Adrenal gland (tissue), 19 donors: ENCODE measurements at places on chromosomes 16 and 17. TPM values are rescaled to one million over a fixed set of nuclear protein-coding genes. Genes with fewer than 3 reads are reported as not detected.

Gene TPSAB1
- 4.7 TPM for total RNA-seq

Gene AOC2
- 0.60 TPM for total RNA-seq

Gene ARHGAP23
- total RNA-seq = 40.8 TPM

- H3K36me3 ChIP-seq = no peaks in the 10 kb centered on the region
- H3K27ac ChIP-seq = no peak overlapping the region
- H3K4me1 ChIP-seq = peaks cover 7% of the 10 kb centered on the region
- no peak overlapping the region for H3K4me3 ChIP-seq
- DNase-seq = no peak
Measured at GRCh38 chr17:10051112-10051511, 146.0 kb upstream of the RCVRN start.

DNA sequence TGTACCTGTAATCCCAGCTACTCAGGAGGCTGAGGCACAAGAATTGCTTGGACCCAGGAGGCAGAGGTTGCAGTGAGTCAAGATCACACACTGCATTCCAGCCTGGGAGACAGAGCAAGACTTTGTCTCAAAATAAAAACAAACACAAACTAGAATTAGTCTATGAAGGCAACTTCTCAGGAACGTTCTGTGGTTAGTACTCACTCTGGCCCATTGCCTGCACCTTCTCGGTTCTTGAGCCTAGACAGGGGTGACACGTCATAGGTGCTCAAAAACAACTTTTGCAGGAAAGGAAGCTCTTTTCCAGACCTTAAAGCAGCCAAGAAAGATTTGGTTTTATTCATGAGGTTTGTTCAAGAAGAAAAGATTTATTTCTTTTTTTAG is 22.3 kb upstream of the CNOT1 start:
- DNase-seq = no peak
- H3K4me1 ChIP-seq = no peaks in the 10 kb centered on the region
- H3K27me3 ChIP-seq = no peaks in the 10 kb centered on the region
- H3K36me3 ChIP-seq = no peaks in the 10 kb centered on the region
- no peak overlapping the region for H3K27ac ChIP-seq

Gene DBNDD1
- total RNA-seq = 4.8 TPM

Gene TBC1D28
- not detected for total RNA-seq

GRCh38 chr17:81239714-81240555 is 817 bp downstream of the NDUFAF8 start:
- no peak overlapping the region for H3K27ac ChIP-seq
- DNase-seq = peak; percentile 24
- H3K4me1 ChIP-seq = peaks cover 15% of the 10 kb centered on the region
- H3K36me3 ChIP-seq = no peaks in the 10 kb centered on the region
- peak overlapping the region; percentile 58 for H3K4me3 ChIP-seq

DNA sequence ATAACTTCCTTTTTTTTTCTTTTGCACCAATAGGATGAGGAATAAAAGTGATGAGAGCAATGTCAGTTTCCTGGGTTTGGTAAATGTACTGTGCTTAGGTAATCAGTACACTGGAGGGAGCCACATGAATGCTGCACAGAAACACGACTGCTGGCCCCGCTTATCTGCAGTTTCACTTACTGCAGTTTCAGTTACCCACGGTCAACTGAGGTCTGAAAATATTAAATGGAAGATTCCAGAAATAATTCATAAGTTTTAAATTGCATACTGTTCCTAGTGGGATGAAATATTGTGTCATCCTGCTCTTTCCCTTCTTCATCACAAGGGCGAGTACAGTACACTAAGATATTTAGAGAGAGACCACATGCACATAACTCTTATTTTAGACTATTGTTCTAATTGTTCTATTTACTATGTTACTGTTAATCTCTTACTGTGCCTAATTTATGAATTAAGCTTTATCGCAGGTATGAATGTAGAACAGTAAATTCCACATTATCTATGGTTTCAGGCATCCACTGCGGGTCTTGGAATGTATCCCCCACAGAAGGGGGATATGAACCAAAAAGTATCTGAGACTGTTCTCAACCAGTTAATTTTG is 6.4 kb upstream of the LGALS3BP start:
- H3K4me1 ChIP-seq = peaks cover 20% of the 10 kb centered on the region
- H3K36me3 ChIP-seq = no peaks in the 10 kb centered on the region
- H3K27ac ChIP-seq = peak overlapping the region; percentile 84
- peak; percentile 85 for DNase-seq
- no peak overlapping the region for H3K4me3 ChIP-seq

- DNase-seq = peak; percentile 47
- no peak overlapping the region for H3K4me3 ChIP-seq
- no peaks in the 10 kb centered on the region for H3K27me3 ChIP-seq
- peaks cover 19% of the 10 kb centered on the region for H3K4me1 ChIP-seq
Measured at GRCh38 chr16:1958715-1959268, 546 bp upstream of the NDUFB10 start.

GRCh38 chr17:58200024-58200633 is 7.6 kb downstream of the EPX start:
- no peak overlapping the region for H3K4me3 ChIP-seq
- no peaks in the 10 kb centered on the region for H3K36me3 ChIP-seq
- H3K4me1 ChIP-seq = no peaks in the 10 kb centered on the region
- peak; percentile 70 for DNase-seq
- peaks cover 9% of the 10 kb centered on the region for H3K27me3 ChIP-seq
- no peak overlapping the region for H3K27ac ChIP-seq

- no peaks in the 10 kb centered on the region for H3K4me1 ChIP-seq
- no peak overlapping the region for H3K27ac ChIP-seq
- H3K4me3 ChIP-seq = no peak overlapping the region
- H3K27me3 ChIP-seq = peaks cover 4% of the 10 kb centered on the region
- DNase-seq = no peak
Measured at GRCh38 chr16:86089991-86090390, 191.0 kb downstream of the IRF8 start.

Gene SCNN1B
- total RNA-seq = 1.8 TPM

DNA sequence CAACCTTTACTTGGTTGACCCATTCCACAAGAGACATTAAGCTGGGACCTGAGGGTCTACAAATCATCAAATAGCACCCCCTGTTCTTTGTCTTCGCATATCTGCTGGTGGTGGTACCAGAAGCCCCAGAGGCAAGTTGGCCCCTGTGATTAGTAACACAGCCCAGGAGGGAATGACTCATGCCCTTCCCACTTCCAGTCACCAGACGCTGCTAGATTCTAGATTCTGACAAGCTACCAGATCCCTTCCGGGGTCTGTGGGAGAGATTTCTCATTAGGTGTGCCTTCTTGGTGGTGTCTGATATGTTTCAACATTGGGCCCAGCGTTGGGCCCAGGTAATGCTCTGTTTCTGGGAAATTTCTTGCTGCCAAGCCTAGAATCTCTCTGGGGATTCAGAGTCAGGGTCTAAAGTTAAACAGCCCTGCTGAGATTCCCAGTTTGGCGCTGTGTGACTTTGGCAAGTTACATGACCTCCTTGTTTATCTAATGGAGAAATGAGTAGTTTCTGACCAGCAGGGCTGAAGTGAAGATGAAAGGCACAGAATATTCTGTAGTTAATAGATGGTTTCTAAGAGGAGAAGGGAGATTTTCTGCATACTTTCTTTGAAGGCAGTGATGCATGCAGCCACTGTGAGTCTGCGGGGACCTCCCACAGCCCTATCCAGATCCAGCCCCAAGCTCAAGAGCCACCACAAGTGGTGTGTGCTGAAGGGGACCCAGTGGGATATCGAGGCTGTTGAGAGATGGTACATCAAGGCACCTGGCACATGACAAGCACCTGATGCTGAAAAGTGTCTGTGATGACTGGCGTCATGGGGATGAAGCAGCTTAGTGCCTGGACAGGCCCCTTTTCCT is 3.9 kb downstream of the TRPV2 start:
- DNase-seq = peak; percentile 85
- no peaks in the 10 kb centered on the region for H3K36me3 ChIP-seq
- peak overlapping the region; percentile 78 for H3K27ac ChIP-seq
- H3K4me3 ChIP-seq = no peak overlapping the region
- H3K4me1 ChIP-seq = peaks cover 15% of the 10 kb centered on the region

Gene FAM20A
- 6.8 TPM for total RNA-seq

- no peaks in the 10 kb centered on the region for H3K36me3 ChIP-seq
- H3K27me3 ChIP-seq = no peaks in the 10 kb centered on the region
- H3K27ac ChIP-seq = no peak overlapping the region
- DNase-seq = no peak
- H3K4me3 ChIP-seq = no peak overlapping the region
Measured at GRCh38 chr16:83586461-83587200, 221.1 kb upstream of the HSBP1 start.

DNA sequence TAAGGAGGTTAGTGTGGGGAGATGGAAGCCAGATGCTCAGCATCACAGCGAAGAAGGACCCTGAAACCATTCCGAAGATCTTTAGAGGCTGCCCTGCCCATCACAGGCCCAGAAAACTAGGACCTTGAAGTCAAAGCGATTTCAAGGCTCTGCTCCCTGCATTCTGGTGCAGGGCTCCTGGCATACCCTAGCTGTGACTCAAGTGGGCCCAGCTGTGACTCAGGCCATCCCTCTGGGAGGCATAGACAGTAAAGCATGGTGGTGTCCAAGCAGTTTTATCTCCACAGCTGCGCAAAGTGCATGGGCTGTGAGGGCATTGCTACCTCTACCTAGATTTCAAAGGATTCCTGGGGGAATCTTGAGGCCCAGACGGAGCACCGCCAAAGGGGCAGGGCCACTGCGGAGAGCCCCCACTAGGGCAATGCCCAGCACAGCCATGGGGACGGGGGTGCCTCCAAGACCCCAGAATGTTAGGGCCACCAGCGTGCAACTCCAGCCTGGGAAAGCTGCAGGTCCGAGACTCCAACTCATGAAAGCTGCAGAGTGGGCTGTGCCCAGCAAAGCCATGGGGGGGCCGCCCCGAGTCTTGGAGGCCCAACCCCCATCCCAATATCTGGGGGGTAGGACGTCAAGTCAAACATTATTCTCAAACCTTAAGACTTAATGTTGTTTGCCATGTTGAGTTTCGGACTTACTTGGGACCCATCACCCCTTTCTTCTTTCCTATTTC is 11.7 kb upstream of the ZNF594 start:
- H3K4me1 ChIP-seq = peaks cover 6% of the 10 kb centered on the region
- no peak overlapping the region for H3K27ac ChIP-seq
- DNase-seq = no peak
- no peaks in the 10 kb centered on the region for H3K27me3 ChIP-seq
- no peak overlapping the region for H3K4me3 ChIP-seq

GRCh38 chr17:80855948-80856862 is 135.4 kb upstream of the CHMP6 start:
- peaks cover 8% of the 10 kb centered on the region for H3K4me1 ChIP-seq
- H3K4me3 ChIP-seq = no peak overlapping the region
- DNase-seq = peak; percentile 95
- H3K27ac ChIP-seq = no peak overlapping the region
- H3K36me3 ChIP-seq = no peaks in the 10 kb centered on the region

Gene KRT23
- total RNA-seq = not detected

DNA sequence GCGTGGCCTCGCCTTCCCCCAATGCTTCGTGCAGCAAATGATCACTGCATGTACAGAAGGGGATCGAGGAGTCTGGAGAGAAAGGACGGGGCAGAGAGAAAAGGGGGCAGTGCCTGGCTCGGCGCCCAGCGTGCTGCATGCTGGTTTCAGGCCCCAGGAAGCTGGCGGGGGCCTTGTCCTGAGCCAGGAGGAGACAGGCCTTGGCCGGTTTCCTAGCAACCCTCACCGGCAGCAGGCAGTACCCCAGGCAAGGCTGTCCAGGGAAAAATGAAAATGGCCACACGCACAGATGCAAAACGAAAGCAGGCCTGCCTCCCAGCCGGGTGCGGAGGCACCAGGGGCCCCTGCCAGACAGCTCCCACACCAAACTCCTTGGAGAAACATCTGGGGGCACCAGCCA is 126.3 kb downstream of the ZFHX3 start:
- H3K36me3 ChIP-seq = no peaks in the 10 kb centered on the region
- peak overlapping the region; percentile 50 for H3K4me3 ChIP-seq
- DNase-seq = peak; percentile 87
- H3K4me1 ChIP-seq = peaks cover 11% of the 10 kb centered on the region
- no peaks in the 10 kb centered on the region for H3K27me3 ChIP-seq
- peak overlapping the region; percentile 65 for H3K27ac ChIP-seq

GRCh38 chr17:28467456-28468025 is 5.9 kb upstream of the SLC13A2 start:
- H3K27me3 ChIP-seq = no peaks in the 10 kb centered on the region
- no peak overlapping the region for H3K27ac ChIP-seq
- no peaks in the 10 kb centered on the region for H3K4me1 ChIP-seq
- no peaks in the 10 kb centered on the region for H3K36me3 ChIP-seq

GRCh38 chr16:14286368-14287230 is 215.5 kb downstream of the MRTFB start:
- no peaks in the 10 kb centered on the region for H3K36me3 ChIP-seq
- H3K27ac ChIP-seq = peak overlapping the region; percentile 92
- peak; percentile 56 for DNase-seq
- H3K4me1 ChIP-seq = no peaks in the 10 kb centered on the region
- peak overlapping the region; percentile 81 for H3K4me3 ChIP-seq

- H3K36me3 ChIP-seq = no peaks in the 10 kb centered on the region
- H3K27me3 ChIP-seq = no peaks in the 10 kb centered on the region
- peak overlapping the region; percentile 53 for H3K27ac ChIP-seq
- no peak for DNase-seq
Measured at GRCh38 chr17:29709866-29710519, 87.3 kb upstream of the CORO6 start.

GRCh38 chr17:36493956-36494355 is 7.5 kb downstream of the ZNHIT3 start:
- H3K27me3 ChIP-seq = no peaks in the 10 kb centered on the region
- no peak overlapping the region for H3K4me3 ChIP-seq
- no peak overlapping the region for H3K27ac ChIP-seq

Gene SHISA6
- 0.17 TPM for total RNA-seq

Gene SENP3
- total RNA-seq = 44.2 TPM
